ENCODE measurements at places on chromosomes 7 and 10. TPM values are rescaled to one million over a fixed set of nuclear protein-coding genes. Genes with fewer than 3 reads are reported as not detected.

The LIPF gene
- total RNA-seq, result not detected

The CPA2 gene
- total RNA-seq, result 85.0 TPM

DNA sequence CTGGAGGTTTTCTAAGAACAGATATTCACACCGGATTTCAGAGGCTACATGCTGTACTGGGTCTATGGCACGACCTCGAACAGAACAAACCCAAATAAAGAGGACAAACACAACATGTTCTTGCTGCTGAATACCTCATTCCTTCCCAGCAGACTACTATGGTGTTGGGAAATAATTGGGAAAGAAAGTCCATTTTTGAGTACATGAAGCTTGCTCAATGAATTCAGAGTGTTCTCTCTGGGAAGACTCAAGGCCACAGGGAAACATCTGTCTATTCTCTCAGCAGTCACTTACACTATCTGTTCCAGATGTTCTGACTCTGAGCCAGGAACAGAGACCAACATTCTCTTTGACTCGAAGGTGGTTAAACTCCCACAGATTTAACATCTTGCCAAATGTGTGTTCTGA, 30.9 kb downstream of the LAMB1 start:
- H3K4me3 ChIP-seq, result no peak overlapping the region
- no peaks in the 10 kb centered on the region for H3K27me3 ChIP-seq
- H3K27ac ChIP-seq, result no peak overlapping the region

GRCh38 chr10:74177140-74177677, 26.2 kb downstream of the ADK start:
- peaks cover 10% of the 10 kb centered on the region for H3K4me1 ChIP-seq
- no peak for DNase-seq
- no peaks in the 10 kb centered on the region for H3K27me3 ChIP-seq

DNA sequence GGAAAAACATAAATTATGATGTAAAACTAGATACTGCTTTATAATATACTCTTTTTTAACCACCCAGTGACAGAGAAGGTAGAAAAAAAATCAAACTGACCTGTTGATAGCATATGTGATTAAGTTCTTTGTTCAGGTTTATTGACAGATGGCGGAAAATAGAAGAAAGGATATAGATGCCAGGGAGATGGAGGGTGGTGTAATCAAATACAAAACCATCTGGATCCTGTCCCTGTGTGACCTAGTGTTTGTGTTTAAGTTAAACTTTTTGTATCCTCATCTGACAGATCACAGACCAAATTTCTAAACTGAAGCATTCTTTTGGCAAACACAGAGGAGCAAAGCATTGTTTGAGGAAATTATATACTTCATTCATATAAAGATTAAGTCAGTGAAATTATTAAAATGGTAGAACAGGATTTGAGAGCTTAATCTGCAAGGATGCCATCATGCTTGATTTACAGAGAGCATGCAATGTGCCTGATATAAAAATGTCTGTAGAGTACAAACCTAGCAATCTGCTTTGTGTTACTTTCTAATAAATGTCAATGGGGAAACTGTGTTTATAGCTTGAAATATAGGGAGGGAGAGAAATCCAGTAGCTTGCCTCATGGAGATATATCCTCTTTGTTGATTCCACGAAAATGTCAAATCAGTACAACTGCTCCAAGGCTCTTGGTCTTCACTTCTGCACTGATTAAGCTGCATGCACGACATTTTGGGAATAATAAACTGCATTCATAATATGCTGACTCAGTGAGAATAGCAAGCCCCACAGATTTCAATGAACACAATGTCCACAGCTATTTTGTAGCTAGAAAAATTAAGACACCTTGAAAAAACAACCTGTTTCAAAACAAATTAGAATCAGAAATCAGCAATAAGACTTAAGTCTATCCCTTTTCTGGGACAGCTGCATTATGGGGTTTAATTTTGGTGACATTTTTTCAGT, 39.0 kb downstream of the SEM1 start:
- no peak overlapping the region for H3K4me3 ChIP-seq
- no peak overlapping the region for H3K27ac ChIP-seq
- DNase-seq, result no peak
- H3K4me1 ChIP-seq, result no peaks in the 10 kb centered on the region
- H3K27me3 ChIP-seq, result no peaks in the 10 kb centered on the region

GRCh38 chr10:129855836-129856563, 108.1 kb downstream of the EBF3 start:
- DNase-seq, result no peak
- no peak overlapping the region for H3K4me3 ChIP-seq
- H3K36me3 ChIP-seq, result no peaks in the 10 kb centered on the region
- peaks cover 27% of the 10 kb centered on the region for H3K4me1 ChIP-seq
- H3K27ac ChIP-seq, result no peak overlapping the region
- peaks cover 97% of the 10 kb centered on the region for H3K27me3 ChIP-seq

The ETV1 gene
- 27.3 TPM for total RNA-seq

The SPDYE2 gene
- total RNA-seq, result not detected

The IGFBP1 gene
- 0.24 TPM for total RNA-seq

GRCh38 chr7:103292122-103292521, 5.1 kb upstream of the PMPCB start:
- no peak for DNase-seq
- H3K4me1 ChIP-seq, result no peaks in the 10 kb centered on the region
- peaks cover 7% of the 10 kb centered on the region for H3K27me3 ChIP-seq

DNA sequence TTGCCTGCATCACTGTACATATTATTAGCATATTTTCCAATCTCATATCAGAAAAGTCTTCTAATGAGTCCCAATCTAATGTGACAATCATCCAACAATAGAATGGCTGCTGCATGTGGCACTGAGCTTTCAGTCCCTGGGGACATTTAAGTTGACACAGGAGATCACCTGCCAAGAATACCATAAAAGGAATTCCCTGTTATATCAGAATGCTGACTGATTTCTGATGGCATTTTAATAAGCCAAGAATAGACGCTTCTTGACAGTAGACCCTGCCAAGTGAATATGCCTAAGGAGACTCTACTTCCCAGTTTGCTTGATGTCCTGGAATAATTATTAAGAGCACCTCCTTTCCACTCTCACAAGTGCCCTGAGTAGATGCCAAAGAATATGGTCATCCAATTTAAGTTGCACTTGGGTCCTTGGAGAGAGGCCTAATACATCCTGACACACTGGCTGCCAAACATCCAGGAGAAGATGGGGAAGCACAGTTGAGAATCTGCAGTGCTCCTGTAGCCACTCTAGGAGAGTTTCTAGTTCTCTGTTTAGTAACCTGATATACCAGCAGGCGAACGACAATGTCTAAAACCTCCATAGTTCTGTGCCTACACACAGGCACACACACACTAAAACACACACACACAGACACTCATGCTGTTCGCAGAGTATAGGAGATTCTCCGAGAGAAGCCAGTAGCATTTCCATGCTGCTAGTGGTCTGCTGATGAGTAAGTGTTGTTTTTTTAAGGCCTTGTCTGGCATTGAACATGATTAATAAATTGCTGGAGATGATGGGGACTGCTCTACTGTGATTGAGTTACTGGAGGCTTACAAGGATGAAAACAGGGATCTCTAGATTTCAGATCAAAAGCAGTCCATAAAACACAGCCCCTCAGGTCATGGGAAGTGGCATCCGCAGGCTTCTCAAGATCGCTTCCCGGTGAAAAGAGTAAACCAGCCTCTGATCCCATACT, 369.6 kb downstream of the KCNMA1 start:
- peaks cover 4% of the 10 kb centered on the region for H3K4me1 ChIP-seq
- H3K27me3 ChIP-seq, result peaks cover 43% of the 10 kb centered on the region
- no peaks in the 10 kb centered on the region for H3K36me3 ChIP-seq

The IGF2BP3 gene
- 96.9 TPM for total RNA-seq

GRCh38 chr7:138032186-138032585, 30.3 kb upstream of the CREB3L2 start:
- H3K36me3 ChIP-seq, result peaks cover 6% of the 10 kb centered on the region
- no peak overlapping the region for H3K27ac ChIP-seq
- peaks cover 11% of the 10 kb centered on the region for H3K4me1 ChIP-seq
- H3K27me3 ChIP-seq, result no peaks in the 10 kb centered on the region
- no peak for DNase-seq
- H3K4me3 ChIP-seq, result no peak overlapping the region

DNA sequence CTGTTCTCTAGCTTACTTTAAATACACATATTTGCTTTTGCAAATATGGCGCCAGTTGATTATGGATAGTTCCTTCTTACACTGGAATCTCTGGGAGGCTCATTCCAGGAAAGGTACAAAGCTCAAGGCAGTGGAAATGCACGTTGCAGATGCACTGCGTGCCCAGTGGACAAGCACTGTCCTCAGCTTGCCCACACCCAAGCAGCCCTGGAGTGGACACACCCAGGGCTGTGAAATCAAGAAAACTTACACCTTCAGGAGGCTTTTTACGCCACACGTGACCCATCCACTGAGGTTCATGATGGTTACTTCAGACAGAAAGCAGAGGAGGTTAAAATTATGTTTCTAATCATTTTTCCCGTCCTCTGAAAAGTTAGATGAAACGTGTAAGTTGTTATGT, 248.5 kb downstream of the VTI1A start:
- peak overlapping the region; percentile 24 for H3K27ac ChIP-seq
- H3K4me3 ChIP-seq, result no peak overlapping the region
- H3K36me3 ChIP-seq, result no peaks in the 10 kb centered on the region
- no peaks in the 10 kb centered on the region for H3K27me3 ChIP-seq
- H3K4me1 ChIP-seq, result peaks cover 12% of the 10 kb centered on the region

DNA sequence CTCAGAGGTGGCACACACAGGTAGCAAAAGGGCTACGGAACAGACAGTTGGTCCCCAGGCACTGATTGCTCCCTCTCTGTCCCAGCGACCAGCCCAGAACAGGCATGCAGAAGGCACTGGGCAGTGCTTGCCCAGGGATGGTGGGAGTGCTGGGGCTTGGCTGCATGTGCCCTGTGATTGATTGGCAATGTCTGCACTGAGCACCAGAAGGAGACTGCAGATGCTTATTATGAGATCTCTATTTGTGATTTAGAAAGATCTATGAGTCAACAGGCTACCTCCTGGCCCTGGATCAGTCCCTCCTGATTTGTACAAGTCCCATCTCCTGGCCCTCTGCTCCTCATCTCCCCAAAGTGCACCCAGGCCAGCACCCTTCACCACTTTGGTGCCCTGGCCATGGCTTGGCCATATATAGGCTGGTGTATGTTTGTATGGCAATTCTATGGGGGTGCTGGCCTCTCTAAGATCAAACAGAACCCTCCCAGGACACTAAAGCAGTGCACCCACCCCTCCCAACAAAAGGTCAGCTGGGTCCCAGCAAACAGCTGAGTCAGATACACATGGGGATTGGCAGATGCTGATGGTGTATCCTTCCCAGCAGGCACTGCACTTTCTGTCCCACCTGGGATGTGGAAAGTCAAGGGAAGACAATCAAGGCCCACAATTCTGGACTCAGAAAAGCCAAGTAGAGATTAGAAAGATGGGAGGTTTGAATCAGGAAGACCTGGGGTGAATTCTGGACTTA, 30.9 kb downstream of the CAMK2B start:
- no peaks in the 10 kb centered on the region for H3K36me3 ChIP-seq
- H3K27me3 ChIP-seq, result peaks cover 77% of the 10 kb centered on the region
- H3K27ac ChIP-seq, result no peak overlapping the region
- no peaks in the 10 kb centered on the region for H3K4me1 ChIP-seq
- H3K4me3 ChIP-seq, result no peak overlapping the region
- DNase-seq, result no peak

GRCh38 chr7:7077945-7078344, 104.4 kb upstream of the C1GALT1 start:
- peaks cover 2% of the 10 kb centered on the region for H3K4me1 ChIP-seq
- H3K4me3 ChIP-seq, result no peak overlapping the region
- DNase-seq, result no peak
- H3K36me3 ChIP-seq, result no peaks in the 10 kb centered on the region
- H3K27me3 ChIP-seq, result no peaks in the 10 kb centered on the region
- no peak overlapping the region for H3K27ac ChIP-seq

DNA sequence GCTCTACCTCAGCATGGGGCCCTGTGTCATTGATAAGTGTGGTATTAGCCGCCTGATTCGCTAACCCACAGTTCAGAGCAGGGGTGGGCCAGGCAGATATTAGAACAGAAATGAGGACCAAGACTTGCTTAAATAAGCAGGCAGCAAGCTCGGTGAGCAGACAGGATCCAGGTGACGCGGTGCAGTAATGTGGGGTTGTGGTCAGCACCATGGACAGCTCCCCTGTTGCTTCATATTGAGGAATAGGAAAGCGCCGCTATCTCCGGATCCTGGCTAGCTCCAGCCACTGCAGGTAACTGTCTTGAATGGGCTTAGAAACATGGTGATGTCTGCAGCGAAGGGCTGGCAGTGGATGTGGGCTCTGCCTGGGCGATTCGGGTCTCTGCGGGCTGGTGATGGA, 51.3 kb upstream of the GPR26 start:
- H3K4me3 ChIP-seq, result no peak overlapping the region
- no peak overlapping the region for H3K27ac ChIP-seq
- peak; percentile 90 for DNase-seq
- H3K36me3 ChIP-seq, result no peaks in the 10 kb centered on the region
- H3K4me1 ChIP-seq, result no peaks in the 10 kb centered on the region

DNA sequence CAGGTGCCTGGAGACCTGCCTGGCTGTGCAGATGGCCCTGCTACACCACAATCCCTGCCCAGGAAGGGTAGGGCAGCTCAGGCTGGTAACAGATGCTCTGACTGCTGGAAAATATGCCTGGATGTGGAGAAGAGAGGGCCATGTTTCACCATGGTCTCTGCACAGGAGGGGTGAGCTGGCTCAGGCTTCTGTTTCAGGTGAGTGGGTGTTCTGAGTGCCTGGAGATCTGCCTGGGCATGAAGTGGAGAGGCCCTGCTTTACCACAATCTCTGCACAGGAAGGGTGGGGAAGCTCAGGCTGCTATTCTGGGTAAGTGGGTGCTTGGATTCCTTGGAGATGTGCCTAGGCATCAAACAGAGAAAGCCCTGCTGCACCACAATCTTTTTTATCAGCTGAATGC, 350.1 kb downstream of the KIF20B start:
- no peaks in the 10 kb centered on the region for H3K36me3 ChIP-seq
- H3K4me3 ChIP-seq, result no peak overlapping the region

The HMX3 gene
- total RNA-seq, result not detected

The SPDYE16 gene
- total RNA-seq, result 0.31 TPM

The WNT2 gene
- total RNA-seq, result 0.33 TPM

The CUZD1 gene
- total RNA-seq, result not detected

GRCh38 chr10:28558923-28559508, 26.1 kb downstream of the WAC start:
- no peaks in the 10 kb centered on the region for H3K27me3 ChIP-seq
- H3K36me3 ChIP-seq, result peaks cover 24% of the 10 kb centered on the region

DNA sequence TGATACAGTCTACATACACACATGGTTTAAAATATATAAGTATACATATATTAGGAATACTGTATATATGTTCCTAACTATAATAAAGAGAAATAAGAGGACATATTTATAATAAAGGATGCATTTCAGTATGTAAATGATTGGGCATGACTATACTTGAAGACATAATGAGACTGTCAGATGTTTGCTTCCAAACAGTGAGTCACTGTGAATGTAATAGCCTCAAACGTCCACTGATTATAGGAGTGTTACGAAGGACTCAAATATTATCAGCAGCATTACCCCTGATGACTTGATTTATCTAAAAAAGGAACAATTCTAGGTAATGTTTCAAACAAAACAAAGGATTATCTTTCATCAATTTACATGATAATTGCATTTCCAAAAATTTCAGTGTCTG, 39.9 kb upstream of the NRBF2 start:
- H3K27me3 ChIP-seq, result no peaks in the 10 kb centered on the region
- H3K4me3 ChIP-seq, result no peak overlapping the region
- H3K4me1 ChIP-seq, result no peaks in the 10 kb centered on the region
- H3K27ac ChIP-seq, result no peak overlapping the region
- no peaks in the 10 kb centered on the region for H3K36me3 ChIP-seq
- no peak for DNase-seq

GRCh38 chr10:2936816-2937215, 130.5 kb upstream of the PFKP start:
- H3K27ac ChIP-seq, result no peak overlapping the region
- no peak for DNase-seq
- no peaks in the 10 kb centered on the region for H3K36me3 ChIP-seq
- H3K4me3 ChIP-seq, result no peak overlapping the region
- H3K27me3 ChIP-seq, result peaks cover 29% of the 10 kb centered on the region
